ENCODE measurements at places on chromosomes 1 and 21. TPM values are rescaled to one million over a fixed set of nuclear protein-coding genes. Genes with fewer than 3 reads are reported as not detected.

Gene CEP170
- total RNA-seq: 29.5 TPM

Gene TMEM82
- total RNA-seq: not detected

Gene HOOK1
- total RNA-seq: 5.5 TPM

DNA sequence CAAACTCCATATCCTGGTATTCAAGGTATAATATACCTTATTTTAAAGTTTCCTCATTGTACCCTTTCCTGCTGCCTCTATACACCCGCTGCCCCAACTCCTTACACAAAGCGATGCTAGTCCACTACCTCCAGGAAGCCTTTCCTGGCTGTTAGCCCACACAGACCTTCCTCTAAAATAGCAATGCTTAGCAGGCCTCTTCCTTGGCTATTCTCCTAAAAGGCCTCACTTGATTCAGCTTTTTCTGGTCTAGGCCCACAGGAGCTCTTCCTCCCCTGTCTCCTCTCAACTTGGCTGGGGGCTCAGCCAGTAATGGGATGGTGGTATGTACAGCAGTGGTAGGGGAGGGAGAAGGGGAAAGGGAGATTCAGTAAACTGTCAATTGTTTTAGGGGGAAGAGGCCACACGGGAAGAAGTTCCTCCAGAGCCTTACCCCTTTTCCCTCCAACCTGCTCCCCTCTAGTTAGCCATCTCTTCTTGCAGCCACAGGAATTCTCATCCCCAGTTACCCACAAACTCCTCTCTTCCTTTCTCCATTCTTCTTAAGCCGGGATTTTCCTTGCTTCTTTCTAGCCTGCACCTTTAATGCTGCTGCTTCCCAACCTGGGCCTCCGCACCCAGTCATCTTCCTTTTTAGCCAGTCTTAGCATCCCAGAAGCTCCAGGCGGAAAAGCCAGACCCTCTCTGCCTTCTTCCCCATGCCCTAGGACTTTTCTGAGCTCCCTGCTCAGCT lies 2.6 kb downstream of the LRRC41 start:
- no peak for DNase-seq

- DNase-seq: no peak
These were observed 176.4 kb downstream of the MIS18A start for GRCh38 chr21:32102426-32102825.

All from Caki2 (cell line).